ENCODE measurements at places on chromosomes 3 and 15.

GRCh38 chr3:41267975-41268640 lies 68.8 kb downstream of the CTNNB1 start:
- DNase-seq: no peak

- no peak for DNase-seq
Measured at GRCh38 chr3:181881749-181882148, 170.0 kb downstream of the SOX2 start.

DNA sequence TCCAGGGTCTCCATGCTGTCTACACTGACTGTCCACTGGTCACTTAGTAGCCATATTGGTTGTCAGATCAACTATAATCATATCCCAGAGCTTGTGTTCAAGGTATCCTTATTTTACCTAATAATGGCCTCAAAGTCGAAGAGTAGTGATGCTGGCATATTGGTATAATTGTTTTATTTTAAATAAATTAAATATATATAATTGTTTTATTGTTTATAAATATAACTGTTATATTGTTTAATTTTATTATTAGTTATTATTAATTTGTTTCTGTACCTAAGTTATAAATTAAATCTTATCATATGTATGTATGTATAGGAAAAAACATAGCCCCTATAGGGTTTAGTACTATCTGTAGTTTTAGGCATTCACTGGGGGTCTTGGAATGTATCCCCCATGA lies 205.0 kb downstream of the FOXP1 start:
- DNase-seq: no peak

GRCh38 chr3:57816471-57817095 lies 60.5 kb downstream of the SLMAP start:
- DNase-seq: no peak

GRCh38 chr3:119580067-119580760 lies 922 bp downstream of the ADPRH start:
- peak; percentile 24 for DNase-seq

- DNase-seq: no peak
Measured at GRCh38 chr3:119326976-119327375, 32.8 kb downstream of the ARHGAP31 start.

DNA sequence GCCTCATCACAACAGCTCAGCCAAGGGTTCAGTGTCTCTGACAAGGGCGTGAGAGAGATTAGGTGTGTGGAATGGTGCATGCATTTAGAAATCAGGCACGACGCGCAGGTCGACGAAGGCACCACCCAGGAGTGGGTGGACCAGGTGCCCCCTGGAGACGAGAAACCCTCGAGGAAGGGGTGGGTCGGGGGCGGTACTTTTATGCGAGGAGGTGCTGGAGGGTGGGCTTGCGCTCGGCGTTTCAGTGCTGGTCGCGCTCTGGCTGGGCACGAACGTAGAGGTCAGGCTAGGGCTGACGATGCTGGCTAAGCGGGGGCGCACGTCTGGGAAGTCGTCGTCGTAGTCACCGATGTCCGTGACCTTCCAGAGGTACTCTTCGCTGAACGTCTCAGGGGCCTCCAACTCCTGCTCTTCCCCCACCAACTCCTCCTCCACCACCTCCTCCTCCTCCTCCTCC lies 393 bp downstream of the ERICH6 start:
- DNase-seq: no peak

DNA sequence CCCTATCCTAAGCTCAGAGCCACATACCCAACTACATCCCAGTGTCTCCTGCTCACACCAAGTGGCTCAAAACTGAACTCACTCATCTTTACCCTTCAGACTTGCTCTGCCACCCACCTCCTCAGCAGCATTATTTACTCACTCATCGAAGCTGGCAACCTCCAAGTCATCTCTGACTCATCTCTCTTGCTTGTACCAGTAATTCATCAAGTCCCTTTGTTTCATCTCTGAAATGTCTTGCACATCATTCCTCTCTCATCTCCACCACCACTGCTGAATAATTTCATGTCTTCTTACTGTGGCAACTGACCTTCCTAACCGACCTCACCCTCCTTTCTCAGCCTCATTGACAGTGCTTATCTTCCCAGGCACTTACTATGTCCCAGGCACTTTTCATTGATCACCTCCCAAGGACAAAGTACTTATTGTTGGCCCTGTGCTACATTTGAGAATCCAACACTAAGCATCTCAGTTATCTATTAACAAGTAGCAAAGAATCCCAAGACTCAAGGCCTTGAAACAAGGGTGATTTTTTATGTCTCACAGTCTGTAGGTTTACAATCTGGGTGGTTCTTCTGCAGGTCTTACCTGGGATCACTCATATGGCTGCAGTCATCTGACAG lies 82.0 kb downstream of the MRPL46 start:
- peak; percentile 58 for DNase-seq
